ENCODE measurements at places on chromosomes 4 and X. TPM values are rescaled to one million over a fixed set of nuclear protein-coding genes. Genes with fewer than 3 reads are reported as not detected.

TBC1D19 gene
- 10.8 TPM for total RNA-seq

PDLIM3 gene
- total RNA-seq, result 148 TPM

HPGD gene
- 134 TPM for total RNA-seq

CUL4B gene
- total RNA-seq, result 31.7 TPM

EPGN gene
- 6.9 TPM for total RNA-seq

ZMAT1 gene
- 8.3 TPM for total RNA-seq

UCP1 gene
- not detected for total RNA-seq

ZFYVE28 gene
- 11.3 TPM for total RNA-seq

MAGEA9B gene
- not detected for total RNA-seq

SPOCK3 gene
- 0.74 TPM for total RNA-seq

USP17L12 gene
- total RNA-seq, result not detected

SYTL5 gene
- 1.2 TPM for total RNA-seq

RGN gene
- total RNA-seq, result 4.7 TPM

CCDC149 gene
- total RNA-seq, result 16.7 TPM

RBM46 gene
- total RNA-seq, result not detected

POU3F4 gene
- total RNA-seq, result not detected

TBC1D14 gene
- total RNA-seq, result 35.4 TPM

STK32B gene
- 6.4 TPM for total RNA-seq

PPP1R2C gene
- total RNA-seq, result not detected

KLB gene
- 1.2 TPM for total RNA-seq

NXF2 gene
- not detected for total RNA-seq

FGFBP2 gene
- total RNA-seq, result 2.9 TPM

CT45A5 gene
- not detected for total RNA-seq

CENPI gene
- 1.2 TPM for total RNA-seq

P2RY8 gene
- 0.74 TPM for total RNA-seq

OPHN1 gene
- 11.5 TPM for total RNA-seq

NWD2 gene
- total RNA-seq, result 0.49 TPM

SMIM10 gene
- 13.8 TPM for total RNA-seq

SUPT20HL1 gene
- total RNA-seq, result not detected

ANTXR2 gene
- total RNA-seq, result 64.6 TPM

HMGN5 gene
- total RNA-seq, result 0.98 TPM

IL21 gene
- not detected for total RNA-seq

SRPX gene
- total RNA-seq, result 118 TPM

EBP gene
- 55.2 TPM for total RNA-seq

EGFL6 gene
- 0.98 TPM for total RNA-seq

KCNE5 gene
- total RNA-seq, result 1.2 TPM

MAGEA4 gene
- total RNA-seq, result not detected

FDCSP gene
- total RNA-seq, result not detected

C4orf51 gene
- total RNA-seq, result not detected

DCLK2 gene
- total RNA-seq, result 5.9 TPM

FATE1 gene
- not detected for total RNA-seq

NRK gene
- total RNA-seq, result 0.49 TPM

MED14 gene
- 36.3 TPM for total RNA-seq

Measured in vagina (tissue), 2 donors.